NCI-H748 treated with DMSO at 0.1 percent for 48 hours (cell line): ENCODE measurements at places on chromosomes 12 and 14.

DNA sequence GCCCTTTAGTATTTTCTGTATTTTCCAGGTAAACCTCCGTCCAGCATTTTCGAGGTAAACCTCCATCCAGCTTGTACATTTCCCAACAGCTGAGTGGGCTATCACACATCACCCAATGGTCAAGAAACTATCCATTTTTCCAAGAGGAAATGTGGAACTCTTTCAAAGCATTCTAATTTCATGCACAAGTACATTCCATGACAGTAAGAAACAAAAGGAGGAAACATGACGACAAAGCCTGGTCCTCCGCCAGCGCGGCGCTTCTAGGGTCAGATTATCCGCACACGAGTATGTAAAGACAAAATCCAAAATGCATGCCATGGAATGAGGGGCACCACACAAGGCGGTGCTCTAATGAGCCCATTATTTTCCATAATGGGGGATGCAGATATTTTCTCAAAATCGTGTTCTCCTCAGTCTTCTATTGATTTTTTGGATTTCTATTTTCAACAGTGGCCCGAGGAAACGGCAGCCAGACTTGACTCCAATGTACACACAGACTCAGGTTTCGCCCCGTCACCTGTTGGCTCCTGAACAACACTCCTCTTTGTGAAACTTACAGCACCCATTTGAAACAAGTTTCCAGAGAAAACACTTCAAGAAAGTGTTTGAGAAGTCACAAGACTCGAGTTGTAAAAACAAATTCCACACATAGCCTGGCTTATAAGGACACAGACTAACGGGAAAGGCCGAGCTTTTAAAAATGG is 107.4 kb downstream of the PRICKLE1 start:
- DNase-seq, result peak; percentile 48

DNA sequence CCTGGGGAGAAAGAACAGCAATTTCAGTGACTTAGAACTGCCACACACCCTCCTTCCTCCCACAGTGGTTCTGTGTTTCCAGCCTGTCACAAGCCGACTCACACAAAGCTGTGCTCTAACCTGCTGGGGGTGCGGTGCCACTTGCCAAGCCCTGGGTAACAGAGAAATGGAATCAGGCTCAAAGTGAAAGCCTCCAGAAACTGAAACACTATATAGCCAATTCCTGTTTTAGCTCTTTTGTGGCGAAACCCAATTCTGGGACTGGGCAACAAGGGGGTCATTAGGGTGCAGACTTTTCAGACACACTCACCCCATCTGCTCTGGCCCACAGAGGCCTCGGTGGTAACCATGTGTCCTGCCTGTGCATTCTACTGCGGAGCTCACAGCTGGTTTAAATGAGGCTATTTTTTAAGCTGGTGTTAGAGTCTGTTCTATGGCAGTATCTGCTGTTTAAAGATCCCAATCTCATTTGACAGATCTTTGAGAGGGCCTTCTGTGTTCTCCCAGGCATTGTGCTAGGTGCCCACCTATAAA is 15.2 kb upstream of the ACTR6 start:
- DNase-seq, result no peak

GRCh38 chr12:48934312-48934706 is 9.0 kb upstream of the FKBP11 start:
- no peak for DNase-seq

GRCh38 chr12:131281016-131281415 is 327.3 kb downstream of the ADGRD1 start:
- no peak for DNase-seq

- DNase-seq, result no peak
These were observed 165.6 kb upstream of the TMCC3 start for GRCh38 chr12:94815958-94816357.

DNA sequence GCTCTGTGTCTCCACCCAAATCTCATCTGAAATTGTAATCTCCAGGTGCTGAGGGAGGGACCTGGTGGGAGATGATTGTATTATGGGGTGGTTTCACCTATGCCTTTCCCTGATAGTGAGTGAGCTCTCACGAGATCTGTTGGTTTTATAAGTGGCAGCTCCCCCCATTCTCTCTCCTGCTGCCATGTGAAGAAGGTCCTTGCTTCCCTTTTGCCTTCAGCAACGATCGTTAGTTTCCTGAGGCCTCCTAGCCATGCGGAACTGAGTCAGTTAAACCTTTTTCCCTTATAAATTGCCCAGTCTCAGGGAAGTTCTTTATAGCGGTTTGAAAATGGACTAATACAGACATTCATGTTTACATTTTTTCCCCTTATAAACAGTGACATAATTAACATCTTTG is 36.1 kb downstream of the PELI2 start:
- DNase-seq, result no peak

DNA sequence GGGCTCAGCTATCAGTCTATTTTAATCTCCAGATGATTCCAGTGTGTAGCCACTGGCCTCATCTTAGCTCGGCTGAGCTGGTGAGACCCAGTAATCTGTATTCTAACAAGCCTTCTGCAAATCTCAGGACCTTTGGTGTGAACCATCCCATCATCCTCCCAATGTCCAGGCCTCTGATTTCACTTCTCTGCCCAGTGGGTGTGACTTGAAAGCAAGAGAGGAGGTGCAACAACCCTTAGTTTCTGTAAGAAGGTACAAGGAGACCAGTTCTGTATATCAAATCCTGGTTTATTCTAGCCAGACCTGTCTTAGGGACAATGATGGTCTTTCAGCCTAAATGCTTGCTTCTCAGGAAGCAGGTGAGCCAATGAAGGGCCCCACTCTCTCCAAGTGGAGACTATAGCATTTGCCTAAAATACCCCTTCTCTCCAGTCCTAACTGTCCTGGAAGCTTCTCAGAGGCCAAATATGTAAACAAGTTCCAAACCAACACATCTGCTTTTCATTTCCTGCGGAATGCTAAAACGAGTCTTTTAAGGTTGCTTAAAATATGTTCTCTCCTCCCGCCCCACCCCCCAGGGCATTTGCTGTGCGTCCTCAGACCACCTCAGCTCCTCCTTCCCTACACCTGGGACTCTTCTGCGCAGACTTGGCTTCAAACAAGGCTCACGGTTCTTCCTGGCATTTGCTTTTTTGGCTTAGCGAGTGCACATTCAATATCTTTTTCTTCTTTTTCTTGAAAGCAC is 78.4 kb upstream of the FUT8 start:
- no peak for DNase-seq

DNA sequence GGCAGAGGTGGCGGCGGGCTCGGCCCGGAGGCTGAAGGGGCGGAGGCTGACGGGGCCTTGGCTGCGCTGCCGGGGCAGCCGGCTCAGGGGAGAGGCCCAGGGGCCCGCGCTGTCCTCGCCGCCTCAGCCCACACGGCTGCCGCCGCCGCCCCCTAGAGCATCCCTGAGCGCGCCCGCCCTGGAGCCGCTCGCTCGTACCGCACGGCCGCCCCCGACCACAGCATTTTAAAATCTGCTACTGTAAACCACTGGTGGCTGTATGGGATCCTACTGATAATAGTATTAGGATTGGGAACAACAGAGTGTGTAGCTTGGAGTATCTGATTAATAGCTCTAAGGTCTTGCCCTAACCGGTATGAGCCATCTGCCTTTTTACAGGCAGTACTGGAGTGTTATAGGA is 22.2 kb upstream of the EDDM3A start:
- DNase-seq, result no peak

- DNase-seq, result no peak
These were observed 120.0 kb downstream of the KCNA5 start for GRCh38 chr12:5163661-5164060.

- DNase-seq, result peak; percentile 4
These were observed 13.7 kb downstream of the SPX start for GRCh38 chr12:21539797-21540196.

GRCh38 chr14:48703728-48704467 is 882.3 kb downstream of the RPS29 start:
- DNase-seq, result no peak

- DNase-seq, result peak; percentile 17
These were observed 770 bp downstream of the ABHD4 start for GRCh38 chr14:22598896-22599244.

- DNase-seq, result no peak
These were observed 162.7 kb downstream of the GRIP1 start for GRCh38 chr12:66516133-66516532.

- DNase-seq, result no peak
These were observed 447.9 kb upstream of the TMEM132C start for GRCh38 chr12:127819056-127819455.

DNA sequence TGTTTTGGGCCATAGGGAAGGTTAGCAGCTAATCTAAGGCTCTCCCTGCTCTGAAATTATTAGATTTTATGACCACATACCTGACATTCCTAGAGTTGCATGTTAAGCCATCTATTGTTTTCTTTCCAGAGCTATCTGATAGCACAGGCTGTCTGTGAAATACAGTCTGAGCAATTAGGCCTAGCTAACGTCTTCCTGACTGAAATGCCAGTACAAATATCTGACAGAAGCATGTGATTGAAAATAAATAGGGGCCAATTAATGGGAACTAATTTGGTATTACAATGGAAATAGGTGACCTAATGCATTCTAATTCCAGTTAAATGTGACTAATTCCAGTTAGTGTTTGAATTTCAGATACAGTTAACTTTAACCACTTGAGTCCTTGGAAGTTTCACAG is 115.2 kb downstream of the C12orf75 start:
- no peak for DNase-seq

- DNase-seq, result peak; percentile 3
These were observed 387.9 kb downstream of the DAD1 start for GRCh38 chr14:22200977-22201605.

DNA sequence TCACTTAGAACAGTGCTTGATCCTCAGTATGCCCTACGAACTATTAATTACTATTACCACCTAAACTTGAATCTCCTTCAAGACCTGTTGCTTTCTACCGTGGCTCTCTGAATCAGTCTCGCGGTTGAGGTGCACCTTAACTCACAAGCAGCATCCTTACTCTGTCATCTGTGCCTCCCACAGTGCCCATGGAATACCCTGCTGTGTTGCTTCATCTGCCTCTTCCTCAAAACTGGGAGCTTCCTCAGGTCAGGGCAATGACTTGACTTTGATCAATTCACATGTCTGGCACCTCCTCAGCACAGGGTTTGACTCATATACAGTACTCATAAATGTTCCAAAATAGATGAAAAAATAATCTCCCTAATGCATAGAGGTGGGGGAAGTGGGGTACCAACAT is 305.9 kb downstream of the NUAK1 start:
- DNase-seq, result no peak

GRCh38 chr12:47730341-47730744 is 5.1 kb upstream of the ENDOU start:
- no peak for DNase-seq

- no peak for DNase-seq
These were observed 196.4 kb upstream of the FOXN3 start for GRCh38 chr14:89613260-89614008.

- no peak for DNase-seq
These were observed 128.6 kb downstream of the ZFP36L1 start for GRCh38 chr14:68664225-68664681.

GRCh38 chr12:107397890-107398500 is 287.6 kb upstream of the PWP1 start:
- DNase-seq, result no peak

- DNase-seq, result no peak
These were observed 15.4 kb downstream of the TRAPPC6B start for GRCh38 chr14:39154594-39155189.
